MCF 10A (cell line): ENCODE measurements at places on chromosomes 13 and 19.

DNA sequence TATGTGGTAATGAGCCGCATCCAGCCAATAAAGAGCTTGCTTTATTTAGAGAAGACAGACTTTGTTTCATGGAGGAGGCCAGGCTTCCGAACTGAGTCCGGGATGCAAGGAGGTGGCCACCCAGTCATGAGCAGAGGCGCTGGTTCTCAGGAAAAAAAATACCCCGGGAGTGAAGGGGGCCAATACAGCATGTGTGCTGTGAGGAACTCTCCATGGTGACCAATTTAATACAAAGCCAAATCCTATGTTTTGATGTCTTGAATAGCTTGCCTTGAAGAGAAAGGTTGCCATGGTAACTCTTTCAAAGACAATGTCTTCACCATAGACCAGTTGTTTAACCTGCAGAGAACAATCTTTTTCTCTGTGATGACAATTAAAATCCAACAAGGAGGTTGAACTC lies 43.4 kb upstream of the PDCD5 start:
- DNase-seq: no peak

DNA sequence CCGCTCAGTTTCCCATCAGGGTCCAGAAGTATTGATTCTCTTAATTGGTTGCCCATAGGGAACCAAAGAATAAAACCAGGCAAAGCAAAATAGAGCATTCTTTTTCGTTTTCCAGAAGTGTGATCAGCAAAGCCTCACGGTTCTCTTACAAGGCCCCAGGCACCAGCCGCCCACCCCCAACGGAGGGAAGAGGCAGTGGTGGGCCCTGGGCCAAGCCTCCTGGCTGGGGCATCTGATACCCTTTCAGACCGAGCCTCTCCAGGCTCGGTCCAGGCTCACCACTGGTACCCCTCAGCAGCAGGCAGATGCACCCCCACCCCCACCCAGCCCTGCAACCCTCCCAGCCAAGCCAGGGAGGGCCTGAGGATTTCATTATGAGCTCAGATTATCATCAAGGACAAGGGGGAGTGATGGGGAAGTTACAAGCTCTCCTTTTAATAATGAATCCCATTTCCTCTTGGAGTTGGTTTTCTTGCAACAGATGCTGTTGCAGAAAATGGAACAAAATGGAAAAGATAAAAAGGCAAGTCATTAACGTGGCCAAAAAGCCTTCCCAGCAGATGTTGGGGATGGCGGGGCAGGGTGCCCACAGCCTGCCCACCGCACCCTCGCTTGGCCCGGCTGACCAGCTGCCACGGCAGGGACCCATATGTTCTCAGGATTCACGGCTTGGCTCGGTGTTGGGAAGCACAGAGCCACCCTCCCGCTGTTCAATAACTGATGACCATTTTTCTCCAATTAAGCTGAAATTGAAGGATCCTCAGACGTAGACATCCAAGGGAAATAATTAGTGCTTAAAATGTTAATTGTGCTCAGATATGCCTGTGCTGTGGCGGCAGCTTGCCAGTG lies 45.9 kb upstream of the KCTD15 start:
- DNase-seq: no peak

DNA sequence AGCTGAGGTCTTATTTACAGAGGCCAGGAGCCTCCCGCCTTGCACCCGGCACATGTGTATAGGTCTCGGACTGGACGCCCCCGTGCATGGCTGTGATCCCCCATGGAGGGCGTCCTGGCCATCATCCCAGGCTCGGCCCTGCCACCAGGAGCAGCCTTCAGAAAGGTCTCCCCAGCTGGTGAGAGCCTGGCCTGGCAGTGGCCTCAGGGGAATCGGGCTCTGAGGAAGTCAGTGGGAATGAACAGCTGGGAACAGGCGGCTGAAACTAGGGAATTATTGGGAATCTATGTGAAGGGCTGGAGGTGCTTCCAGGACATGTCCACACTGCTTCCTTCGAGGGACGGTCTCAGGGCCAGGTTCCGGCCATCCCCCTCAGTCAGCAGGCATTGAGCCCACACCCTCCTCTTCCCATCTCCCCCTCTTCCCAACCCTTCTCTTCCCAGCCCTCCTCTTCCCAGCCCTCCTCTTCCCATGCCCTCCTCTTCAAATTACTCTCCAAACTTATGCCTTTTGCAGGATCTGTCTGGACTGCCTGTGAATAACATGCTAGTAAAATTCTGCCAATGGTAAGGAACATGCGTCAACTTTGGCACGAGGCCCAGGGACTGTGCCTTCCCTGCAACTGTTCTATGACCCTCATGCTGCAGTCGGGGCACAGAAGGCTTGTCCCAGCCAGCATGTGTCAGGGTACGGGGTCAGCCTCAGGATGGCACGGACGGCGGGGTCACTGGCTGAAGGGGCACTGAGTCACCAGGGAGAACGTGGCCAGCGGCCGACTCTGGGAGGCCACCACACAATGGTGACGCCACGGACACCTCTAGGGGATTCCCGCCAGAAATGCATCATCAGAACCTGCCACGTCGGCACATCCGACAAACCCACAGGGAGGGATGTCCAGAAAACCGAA lies 24.2 kb upstream of the C13orf46 start:
- peak; percentile 60 for DNase-seq

- no peak for DNase-seq
Measured at GRCh38 chr13:49697468-49697867, 6.2 kb upstream of the EBPL start.

GRCh38 chr13:92838786-92839185 lies 387.8 kb upstream of the GPC6 start:
- DNase-seq: peak; percentile 93

DNA sequence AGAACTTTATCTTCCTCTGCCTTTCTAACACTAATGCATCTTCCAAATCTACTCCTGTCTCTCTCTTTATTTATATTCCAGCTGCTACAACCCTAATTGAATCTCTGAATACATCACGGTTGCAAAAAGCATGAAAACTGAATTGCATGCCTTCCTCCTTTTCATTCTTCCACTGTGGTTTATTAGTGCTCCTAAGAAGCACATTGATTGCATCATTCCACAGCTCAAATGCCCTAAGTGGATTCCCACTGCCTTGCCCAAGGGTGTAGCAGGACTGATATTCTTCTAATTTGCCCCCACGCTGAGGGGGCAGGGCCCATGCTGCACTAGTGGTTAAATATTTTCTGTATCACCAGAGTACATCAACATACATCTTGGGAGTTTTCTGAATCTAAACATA lies 640.8 kb downstream of the EFNB2 start:
- no peak for DNase-seq

GRCh38 chr13:20475927-20476691 lies 49.5 kb downstream of the CRYL1 start:
- DNase-seq: no peak

- DNase-seq: peak; percentile 17
Measured at GRCh38 chr13:47459512-47459911, 541.6 kb downstream of the SUCLA2 start.

GRCh38 chr13:112333756-112334543 lies 42.2 kb upstream of the SPACA7 start:
- DNase-seq: peak; percentile 49

DNA sequence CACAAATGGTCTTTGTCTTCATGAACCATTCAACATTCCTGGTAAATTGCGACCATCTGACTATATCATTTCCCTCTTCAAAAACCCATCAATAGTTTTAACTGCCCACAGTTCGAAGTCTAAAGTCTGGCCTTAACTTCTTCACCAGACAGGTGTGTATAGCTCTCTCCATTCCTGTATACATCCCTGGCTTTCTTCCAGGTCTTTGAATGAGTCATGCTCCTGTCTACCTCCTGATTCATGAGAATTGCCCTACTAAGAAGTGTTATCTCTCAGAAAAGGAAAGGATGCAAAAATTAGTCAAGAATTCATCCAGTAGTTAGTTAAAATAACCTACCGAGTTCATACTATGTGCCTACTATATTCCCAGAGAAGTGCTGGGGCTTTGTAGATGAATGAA lies 225.0 kb downstream of the TBC1D4 start:
- peak; percentile 88 for DNase-seq

DNA sequence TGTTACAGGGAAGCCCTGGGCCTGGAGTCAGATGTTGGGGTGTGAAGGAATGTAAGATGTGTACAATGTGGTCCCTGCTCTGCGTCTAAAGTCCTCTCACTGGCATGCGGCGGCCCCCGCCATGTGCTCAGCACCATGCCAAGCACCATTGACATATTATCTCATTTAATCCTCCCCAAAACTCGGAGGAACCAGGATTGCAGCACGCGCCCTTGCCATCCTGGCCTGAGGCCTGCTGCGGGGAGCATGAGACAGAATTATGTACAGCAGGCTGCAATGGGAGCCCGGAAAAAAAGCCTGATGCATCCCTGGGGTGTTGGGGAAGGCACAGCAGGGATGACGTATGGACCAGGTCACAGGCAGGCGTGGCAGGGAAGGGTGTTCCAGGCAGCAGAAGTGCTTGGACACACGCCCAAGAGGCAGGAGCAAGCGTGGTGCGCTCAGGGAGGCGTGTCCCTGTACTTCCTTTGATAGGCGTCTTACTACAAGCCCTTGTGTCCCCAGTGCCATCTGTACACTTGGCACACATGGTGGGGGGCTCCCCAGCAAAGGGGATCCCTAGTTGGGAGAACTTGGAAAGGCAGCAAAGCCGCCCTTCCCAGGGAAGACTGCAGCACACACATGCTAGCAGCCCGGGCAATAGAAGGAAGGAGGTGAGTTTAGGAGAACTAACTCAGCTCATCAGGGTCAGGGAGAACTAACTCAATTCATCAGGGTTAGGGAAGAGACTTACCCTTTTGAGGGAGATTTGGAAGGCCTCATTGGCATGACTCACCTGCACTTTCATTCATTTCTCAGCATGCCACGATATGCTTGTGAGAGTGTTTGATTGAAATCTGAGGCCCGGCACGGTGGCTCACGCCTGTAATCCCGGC lies 3.4 kb downstream of the EVI5L start:
- peak; percentile 98 for DNase-seq

DNA sequence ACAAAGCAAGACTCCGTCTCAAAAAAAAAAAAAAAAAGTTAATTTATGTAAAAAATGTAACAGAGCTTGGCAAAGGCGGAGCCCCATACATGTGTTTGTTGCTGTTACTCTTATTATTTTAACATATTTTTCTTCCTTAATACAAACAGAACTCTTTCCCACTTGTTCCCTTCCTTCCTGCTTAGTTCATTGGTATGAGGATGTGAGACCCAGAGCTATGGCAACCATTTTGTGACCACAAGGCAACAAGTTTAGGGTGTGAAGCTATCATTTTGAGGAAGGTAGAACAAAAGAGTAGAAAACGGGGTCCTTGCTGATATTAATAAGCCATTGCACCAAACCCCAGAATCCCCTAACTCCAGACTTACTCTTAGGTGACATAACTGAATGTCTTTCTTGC lies 5.4 kb downstream of the IFNL1 start:
- DNase-seq: no peak

DNA sequence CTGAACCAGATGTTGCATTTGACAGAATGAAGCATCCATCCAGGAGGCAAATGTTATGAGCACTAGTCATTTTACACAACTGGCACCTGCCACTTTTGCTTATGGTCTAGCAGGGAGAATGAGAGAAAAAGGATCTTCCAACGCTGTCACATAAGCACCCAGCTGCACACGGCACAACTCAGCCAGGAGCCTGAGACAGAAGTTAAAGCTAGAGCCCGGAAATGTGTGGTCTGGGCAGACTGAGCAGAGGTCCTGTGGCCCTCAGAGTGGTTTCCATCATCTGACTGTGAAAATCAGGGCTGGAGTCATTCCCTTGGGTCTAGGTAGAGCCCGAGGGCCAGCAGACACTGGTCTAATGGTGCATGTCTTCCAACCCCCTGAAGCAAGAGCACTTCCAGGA lies 78.4 kb upstream of the XPO4 start:
- DNase-seq: no peak

DNA sequence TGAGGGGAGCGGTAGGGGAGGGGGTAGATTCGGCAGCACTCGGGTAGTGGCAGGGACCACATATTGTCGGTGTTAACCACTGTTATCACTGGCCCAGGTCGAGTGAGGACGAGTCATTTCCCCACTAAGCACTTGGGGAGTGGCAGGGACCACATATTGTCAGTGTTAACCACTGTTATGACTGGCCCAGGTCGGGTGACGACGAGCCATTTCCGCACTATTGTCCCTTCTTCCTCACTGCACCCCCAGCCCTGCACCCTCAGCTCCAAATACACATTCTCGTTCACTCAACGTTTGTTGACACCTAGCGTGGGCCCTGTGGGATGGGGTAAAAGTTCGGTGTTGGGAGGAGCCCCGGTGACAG lies 467 bp upstream of the CLN5 start:
- no peak for DNase-seq

DNA sequence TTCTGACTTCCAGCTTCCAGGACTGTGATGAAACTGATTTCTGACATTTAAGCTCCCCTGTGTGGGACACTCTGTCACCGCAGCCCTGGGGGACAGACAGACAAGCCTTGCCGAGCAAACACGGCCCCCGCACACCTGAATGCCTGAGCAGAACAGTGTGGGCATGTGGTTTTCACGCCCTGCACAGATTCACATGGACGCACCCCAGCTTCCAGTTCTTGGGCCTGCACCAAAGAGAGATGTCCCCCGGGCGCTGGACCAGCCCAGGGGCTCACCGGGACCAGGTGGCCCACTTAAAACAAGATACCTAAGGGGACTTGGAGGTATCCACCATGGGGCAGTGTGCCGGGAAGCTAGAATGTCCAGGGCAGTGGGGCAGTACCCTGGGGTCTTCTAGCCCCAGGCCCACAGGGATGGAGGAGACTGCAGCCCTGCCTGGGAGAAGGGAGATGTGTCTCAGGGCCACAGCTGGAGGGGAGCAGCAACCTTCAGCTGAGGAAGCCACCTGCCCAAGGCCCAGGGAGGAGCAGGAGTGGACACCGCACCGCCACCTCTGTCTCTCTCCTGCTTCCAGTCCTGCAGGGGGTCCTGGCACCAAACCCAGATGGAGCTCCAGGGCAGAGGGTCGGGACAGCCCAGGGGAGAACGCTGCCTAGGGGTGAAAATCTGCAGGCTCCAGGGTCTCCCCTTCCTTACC lies 50.5 kb downstream of the SOX1 start:
- DNase-seq: no peak

DNA sequence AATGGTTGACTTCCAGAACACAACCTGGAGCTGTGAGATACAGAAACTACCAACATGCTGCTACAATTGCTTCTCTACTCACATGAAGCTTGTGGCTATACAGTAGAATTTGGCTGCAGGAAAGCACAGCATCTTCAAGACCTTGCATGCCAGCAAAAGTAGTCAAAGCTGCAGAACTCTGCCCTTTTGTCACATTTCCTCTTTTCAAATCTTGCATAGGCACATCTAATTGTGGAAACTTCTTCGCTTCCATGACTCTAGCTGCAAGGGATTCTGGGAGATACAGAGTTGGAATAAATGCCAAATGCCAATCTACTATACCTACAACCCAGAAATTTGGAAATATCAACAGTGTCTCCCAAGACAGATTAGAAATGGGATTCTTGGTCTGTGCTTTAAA lies 462.2 kb downstream of the FOXO1 start:
- no peak for DNase-seq

GRCh38 chr13:44540761-44541434 lies 35.2 kb downstream of the TSC22D1 start:
- DNase-seq: no peak

GRCh38 chr13:45132369-45133064 lies 12.2 kb downstream of the GTF2F2 start:
- no peak for DNase-seq
